DMS153 (cell line): ENCODE measurements at places on chromosomes 7 and 10.

DNA sequence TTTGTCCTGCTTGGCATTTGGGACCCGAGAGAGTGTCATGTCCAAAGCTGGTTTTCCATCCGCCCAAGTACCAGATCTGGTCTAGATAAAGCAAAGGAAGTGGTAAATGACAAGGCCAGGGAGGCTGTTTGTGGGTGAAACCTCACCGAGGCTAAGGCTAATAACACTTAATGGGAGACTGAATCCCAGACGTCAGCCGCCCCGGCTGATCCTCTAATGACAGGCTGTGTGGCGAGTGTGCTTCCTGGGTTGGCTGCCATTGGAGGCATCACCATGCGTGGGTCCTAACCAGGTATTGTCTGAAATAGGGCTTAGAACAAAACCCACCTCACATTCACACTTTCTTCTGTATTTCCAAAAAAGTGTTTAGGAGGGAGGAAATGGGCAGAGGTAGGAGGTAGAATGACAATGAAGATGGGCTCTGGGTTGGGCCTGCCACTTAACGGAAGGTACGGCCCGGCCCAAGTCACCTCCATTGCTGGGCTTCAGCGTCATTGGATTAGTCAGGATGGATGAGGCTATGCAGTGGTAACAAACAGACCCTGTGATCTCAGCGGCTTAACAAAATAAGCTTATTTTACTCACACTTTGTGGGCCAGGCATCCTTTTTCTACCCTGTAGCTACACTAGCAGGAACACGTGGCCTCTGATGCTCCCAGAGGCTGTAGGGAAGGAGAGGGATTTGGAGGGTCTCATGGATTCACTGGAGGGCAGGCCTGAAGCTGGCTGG lies 59.7 kb downstream of the PROSER2 start:
- no peak for DNase-seq

DNA sequence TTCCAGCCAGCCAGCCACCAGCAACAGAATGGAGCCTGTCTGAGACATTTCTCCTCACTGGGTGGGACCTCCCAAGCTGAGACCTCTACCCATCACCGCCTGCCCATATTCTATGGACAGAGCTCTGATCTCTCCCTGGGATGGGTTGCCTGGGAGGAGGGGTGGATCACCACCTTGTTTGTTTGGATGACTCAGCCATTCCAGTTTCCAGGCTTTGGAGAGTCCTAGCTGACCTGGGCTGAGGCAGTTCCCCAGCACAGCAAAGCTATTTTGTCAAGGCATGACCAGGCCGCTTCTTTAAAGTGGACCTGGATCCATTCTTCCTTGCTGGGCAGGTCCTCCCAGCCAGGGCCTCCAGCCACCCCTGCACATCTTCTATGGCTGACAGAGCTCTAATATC lies 982.3 kb downstream of the DNAJB9 start:
- no peak for DNase-seq

DNA sequence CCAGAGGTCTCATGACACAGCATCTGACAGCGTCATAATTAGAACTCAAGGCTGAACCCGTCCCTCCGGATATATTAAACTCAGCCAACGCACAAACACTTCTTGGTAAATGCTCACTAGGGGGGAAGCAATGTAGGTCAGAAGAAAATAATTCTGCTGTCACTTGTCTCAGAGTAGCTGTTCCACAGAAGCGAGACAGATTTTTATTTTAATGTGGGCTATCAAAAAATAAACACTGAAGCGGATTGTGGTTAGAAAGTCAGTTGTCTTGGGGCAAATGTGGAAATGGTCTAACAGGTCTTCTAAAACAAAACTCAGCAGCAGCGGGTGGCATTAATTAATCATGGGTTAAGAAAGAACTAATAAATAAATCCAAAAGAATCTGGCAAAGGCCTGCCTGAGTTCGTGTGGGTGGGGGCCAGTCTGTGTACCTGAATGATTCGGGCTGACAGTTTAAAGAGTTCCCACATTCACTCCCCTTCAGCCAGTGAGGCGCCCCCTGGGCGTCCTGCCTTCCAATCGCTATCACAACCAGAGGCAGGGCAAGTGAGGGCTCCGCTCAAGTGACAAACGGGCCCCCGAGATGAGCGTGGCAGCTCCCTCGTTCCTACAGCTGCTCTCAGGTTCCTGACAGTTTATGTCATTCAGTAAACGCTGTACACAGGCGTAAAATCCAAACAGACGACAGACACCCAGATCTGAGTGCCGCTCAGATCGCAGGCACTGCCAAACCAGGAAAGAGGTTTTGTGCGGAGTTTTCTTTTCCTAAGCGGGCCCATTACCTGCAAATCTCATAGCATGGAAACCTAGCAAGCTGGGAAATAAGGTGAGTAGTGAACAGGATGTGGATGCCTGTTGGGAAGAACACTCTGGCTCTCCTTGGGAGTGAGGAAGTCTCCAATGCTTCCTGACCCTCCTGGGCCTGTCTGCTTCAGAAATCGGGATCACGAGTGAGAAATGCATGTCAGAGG lies 52.9 kb downstream of the NRAP start:
- peak; percentile 15 for DNase-seq

DNA sequence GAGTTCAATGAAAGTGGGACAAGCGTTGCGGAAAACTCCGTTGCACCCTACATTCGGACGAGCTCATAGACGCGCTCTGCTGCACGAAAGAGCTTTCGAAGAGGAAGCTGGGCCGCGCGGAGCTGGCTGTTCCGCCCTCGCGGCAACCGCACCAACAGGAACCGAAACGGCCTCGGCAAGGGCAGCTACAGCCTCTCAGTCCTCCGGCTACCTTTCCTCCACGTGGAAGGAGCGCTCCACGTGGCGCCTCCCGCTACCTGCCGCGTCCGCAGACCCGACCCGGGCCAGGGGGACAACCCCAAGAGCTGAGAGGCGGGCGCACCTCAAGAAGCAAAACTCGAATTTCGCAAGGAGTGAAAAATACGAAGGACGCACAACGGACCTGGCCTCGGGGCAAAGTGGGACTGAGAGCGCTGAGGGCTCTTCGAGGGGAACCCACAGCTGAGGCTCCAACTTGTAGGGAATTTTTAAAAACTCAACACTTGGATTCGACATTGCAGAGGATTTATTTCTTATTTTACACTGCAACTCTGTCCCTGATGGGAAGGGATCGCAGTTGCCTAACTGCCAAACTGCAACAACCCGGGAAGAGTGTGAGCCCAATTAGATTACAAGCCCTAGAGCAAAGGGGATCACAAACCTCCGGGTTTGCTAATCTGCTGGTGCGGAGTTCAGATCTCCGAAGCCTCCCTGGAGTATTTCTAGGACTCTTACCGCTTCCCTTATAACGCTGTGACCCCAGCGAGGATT lies 1.4 kb downstream of the HPSE2 start:
- no peak for DNase-seq

GRCh38 chr10:131215776-131216175 lies 95.7 kb downstream of the TCERG1L start:
- DNase-seq, result no peak

DNA sequence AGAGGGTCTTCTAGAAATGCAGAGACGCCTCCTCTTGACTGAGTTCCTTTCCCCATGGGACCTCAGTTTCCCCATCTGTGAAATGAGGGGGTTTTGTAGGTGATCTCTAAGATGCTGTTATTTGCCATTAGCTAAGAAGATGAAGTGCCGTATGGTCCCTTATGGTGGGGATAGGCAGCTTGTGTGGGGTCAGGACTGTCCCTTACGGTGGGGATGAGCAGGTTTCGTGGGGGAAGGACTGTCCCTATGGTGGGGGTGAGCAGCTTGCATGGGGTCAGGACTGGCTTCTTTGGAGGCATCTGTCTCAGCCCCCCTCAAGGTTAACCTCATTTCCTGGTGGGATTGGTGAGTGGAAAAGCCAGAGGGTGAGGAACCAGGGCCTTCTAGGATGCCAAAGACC lies 148.3 kb upstream of the GPR26 start:
- DNase-seq, result no peak

DNA sequence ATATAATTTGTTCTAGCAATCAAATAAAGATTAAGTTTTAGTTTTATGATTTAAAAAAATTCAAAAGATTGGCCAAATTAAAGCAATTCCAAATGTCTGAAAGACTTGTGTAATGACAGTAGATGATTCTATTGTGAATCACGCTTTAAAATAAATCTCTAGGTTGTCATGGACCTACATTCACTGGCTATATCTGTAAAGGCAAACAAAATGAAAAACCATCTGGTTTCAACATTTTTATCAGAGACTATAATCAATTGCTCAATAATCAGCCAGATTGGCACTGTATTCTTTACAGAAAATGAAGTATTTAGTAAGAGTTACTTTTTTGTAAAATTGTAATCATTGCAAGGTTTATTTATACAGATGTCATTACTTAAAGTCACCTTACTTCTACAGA lies 60.7 kb downstream of the DGKB start:
- DNase-seq, result no peak

DNA sequence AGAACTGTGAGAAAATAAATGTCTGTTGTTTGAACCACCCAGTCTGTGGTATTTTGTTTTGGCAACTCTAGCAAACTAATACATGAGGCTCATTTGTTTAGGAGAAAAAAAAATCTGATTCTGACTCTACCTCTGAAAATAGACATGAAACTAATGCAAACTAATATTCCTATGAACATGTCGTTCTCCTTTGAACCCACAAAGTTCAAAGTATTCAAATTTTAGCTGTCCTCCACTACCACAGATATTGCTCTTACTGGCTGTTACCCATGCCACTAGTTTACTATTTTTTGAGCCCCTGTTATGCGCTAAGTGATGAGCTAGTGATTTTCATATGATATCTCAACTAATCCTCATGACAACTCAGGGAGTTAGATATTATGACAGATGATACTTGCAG lies 58.8 kb upstream of the ZNF804B start:
- no peak for DNase-seq

DNA sequence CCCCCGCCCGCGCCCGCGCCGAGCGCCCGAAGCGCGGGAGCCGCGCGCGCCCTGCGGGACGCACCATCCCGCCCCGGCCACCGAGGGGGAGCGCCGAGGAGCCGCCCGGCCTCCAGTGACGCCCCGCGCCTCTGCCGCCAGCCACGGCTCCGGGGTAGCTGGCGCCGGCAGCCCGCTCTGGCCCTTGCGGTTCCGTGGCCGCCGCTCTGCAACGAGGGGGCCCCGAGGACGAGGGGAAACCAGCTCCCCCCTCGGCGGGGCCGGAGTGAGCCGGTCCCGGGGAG lies at the start of gene PAXIP1:
Gene PAXIP1, minus strand, starts transcription at position 33 of the 284 bp plus-strand sequence. CDS start 195 bp downstream, outside the sequence.
- DNase-seq, result no peak
